ENCODE measurements at places on chromosomes 16 and 17. TPM values are rescaled to one million over a fixed set of nuclear protein-coding genes. Genes with fewer than 3 reads are reported as not detected.

- peak; percentile 58 for DNase-seq
These were observed 48.7 kb upstream of the AMZ2 start for GRCh38 chr17:68198931-68199836.

DNA sequence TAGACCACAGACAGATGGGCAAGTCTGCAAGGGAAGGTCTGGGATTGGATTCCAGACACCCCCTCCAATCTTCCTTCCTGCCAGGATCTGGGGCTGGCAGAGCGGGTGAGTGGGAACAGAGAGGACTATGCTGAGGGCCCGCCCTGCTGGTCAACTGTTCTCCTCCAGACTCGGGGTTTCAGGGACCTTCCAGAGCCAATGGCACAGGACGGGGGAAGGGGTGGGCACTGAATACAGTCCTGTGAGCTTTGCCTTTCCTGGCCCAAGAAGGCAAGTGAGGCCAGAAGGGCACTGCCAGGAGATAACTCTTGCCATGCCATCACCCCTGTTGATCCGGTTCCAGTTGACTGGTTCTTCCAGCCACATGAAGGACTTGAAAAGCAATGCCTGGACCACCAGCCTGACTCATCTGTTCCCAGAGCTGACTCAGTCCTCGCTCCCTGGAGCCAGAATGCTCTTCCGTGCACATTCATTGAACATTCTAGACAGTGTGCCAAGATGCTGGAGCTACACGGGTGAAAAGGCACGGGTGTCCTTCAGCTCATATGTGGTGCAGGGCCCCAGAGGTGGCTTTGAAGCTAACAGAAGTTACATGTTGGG lies 533 bp upstream of the MEFV start:
- no peak for DNase-seq

GRCh38 chr17:11276486-11276885 lies 35.5 kb downstream of the SHISA6 start:
- DNase-seq: no peak

DNA sequence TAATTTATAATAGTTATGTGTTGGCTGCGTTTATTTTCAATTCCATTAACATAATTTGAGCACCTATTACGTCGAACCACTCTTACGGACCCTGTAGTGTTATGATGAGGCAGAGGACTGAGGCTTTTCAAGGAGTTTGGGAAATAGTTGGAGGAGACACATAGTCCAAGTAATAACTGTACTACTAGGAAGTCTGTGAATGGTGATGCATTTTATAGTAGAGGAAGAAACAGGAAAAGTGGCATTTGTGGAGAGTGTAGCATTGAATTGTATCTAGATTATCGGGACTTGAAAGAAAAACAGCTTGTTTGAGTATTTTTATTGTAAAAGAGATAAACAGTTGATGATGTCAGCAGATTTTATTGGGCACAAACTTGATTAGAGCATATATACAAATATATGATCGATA lies 1.7 kb downstream of the NFATC3 start:
- no peak for DNase-seq

DNA sequence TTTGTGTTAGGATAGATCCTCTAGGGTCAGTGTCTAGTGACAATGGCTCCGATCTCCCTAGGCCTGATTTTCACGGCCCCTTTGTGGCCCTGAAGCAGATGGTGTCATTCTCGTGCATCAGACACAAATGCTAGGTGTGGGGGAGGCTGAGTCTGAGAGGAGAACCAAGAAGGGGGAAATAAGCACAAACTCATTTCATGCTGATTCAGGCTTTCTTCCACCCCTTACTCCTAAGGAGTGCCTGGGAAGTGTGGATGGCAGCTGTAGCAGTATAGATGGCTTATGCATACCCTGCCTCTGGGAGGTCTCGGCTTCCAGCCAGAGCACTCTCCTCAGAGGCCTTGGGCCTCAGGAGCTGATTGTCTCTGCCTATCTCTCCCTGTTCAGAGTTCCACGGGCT lies 1.8 kb upstream of the WNK4 start:
- no peak for DNase-seq

DNA sequence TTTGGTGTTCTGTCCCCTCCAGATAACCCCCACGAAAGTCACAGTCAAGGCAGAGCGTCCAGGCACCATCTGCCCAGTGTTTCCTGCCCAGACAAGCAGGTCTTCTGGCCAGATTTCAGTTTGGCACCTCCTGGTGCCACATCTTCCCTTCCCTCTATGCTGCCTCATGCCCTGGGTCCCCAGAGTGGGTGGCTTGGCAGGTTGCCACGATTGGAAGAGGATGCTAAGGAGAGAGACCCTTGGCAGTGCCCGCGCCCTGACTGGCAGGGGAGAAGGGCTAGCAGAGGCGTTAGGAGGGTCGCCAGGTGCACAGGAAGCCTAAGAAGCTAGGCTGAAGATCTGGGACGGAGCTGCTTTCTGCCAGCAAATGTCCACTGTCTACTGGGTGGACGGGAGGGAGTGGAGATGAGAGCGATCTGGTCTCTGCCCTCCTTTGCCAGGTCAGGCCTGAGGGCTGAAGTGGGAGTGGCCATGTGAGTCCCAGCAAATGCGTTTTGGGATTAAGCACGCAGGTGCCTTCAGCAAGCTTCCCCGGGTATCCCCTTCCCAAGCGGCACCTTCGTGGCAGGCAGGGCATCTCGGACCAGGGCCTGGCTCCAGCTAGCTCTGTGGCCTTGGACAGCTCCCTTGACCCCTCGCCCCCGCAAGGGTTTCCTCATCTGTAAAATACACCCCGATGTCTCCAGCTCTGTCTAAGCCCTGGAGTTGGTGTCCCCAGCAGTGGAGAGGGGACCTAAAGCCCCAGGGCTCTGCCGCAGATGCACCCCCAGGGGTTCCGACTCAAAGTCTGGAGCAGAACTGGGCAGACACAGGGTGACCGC lies 13.4 kb upstream of the CD300A start:
- DNase-seq: no peak

GRCh38 chr17:76074390-76075363 lies at the start of gene GALR2:
TSS of gene GALR2 (plus strand) at chr17:76074781. CDS start at chr17:76074884, 103 bp downstream.
- peak; percentile 80 for DNase-seq

DNA sequence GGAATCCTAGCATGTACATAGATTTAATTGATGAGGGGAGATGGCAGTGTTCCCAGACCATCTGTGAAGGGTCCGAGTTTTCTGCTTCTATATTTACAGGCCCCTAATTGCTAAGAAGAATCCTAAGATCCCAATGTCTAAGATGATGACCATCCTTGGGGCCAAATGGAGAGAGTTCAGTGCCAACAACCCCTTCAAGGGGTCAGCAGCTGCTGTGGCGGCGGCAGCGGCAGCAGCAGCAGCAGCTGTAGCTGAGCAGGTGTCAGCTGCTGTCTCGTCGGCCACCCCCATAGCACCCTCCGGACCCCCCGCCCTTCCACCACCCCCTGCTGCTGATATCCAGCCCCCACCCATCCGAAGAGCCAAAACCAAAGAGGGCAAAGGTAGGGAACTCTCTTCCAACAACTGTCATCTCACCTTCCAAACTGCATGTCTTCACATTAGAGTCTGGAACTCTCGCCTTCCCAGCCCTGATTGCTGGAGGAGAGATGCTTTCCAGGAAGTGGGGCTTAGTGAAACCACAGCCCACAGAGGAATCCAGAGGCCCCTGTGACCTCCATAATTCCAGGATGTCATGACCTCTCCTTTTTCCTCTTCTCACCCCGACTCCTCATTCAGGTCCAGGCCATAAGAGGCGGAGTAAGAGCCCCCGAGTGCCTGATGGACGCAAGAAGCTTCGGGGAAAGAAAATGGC lies 4.7 kb downstream of the CHD3 start:
- DNase-seq: no peak

- DNase-seq: no peak
These were observed 205.7 kb downstream of the TANC2 start for GRCh38 chr17:63171428-63172393.

Gene SLC5A11
- 0.07 TPM for total RNA-seq

Gene EPN3
- total RNA-seq: 13.7 TPM
